Myocyte (in vitro differentiated cells): ENCODE measurements at places on chromosomes 13 and 19.
A peak's percentile ranks its signal among the peaks of the same experiment; 100 is the strongest.

DNA sequence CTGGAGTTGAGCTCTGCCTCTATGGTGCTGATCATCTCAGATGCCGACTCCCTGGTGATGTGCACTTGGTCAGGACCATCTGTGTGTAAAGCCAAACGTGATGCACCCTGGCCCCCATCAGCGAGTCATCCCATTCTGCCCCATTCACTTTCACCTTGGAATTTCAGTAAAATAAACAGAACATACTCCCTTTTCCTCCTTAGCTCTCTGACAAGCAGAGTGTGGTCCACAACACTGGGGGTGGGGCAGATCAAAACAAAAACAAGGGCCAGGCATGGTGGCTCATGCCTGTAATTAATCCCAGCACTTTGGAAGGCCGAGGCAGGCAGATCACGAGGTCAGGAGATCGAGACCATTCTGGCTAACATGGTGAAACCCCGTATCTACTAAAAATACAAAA is 12.3 kb downstream of the CEACAM20 start:
- DNase-seq = no peak

DNA sequence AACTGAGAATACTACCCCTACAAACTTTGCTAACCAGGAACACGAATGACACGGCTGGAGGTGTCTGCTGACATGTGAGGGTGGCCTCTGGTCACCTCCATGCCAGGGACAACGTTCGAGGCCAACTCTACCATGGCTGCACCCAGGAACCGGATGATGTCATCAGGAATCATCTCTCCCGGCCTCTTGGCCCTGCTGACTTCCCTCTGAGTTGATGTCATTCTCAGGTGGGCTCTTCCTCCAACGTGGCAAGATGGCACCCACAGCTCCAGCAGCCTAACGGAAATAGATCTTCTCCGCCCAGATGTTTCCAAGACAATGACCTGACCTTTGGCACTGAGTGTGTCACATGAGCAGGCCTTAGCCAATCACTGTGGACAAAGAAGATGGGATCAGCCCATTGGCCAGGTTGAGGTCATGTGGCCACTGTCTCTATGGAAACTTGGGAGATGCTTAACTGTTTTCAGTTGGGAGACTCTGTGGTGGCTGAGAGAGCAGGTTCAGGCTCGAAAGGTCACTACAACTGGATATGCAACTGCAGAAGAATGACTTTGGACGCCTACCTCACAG is 15.0 kb downstream of the MBD3L2B start:
- DNase-seq = no peak

GRCh38 chr13:22120646-22121045 is 449.8 kb downstream of the FGF9 start:
- DNase-seq = no peak

GRCh38 chr19:22604571-22605274 is 29.4 kb upstream of the ZNF492 start:
- DNase-seq = no peak

GRCh38 chr13:60335531-60335930 is 61.5 kb upstream of the TDRD3 start:
- DNase-seq = no peak

DNA sequence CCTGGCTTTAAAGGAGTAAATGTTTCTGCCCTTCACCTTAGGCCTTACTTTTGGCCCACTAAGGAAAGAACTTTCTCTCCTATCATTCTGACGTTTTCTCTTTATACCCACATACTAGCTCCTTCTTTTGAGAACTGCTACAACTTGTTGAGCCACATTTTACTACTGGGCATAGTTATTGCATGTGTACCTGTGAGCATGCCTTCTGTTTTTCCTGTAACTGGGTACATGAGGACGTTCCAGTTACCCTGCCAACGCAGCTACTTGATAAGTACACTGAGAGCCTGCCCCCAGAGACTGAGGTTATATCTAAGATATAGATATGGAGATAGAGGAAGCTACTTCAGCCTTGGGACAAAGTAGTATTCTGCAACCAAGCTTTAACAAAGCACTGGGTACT is 3.5 kb downstream of the CCDC169 start:
- DNase-seq = no peak

GRCh38 chr19:29988351-29988750 is 46.3 kb downstream of the URI1 start:
- DNase-seq = no peak

DNA sequence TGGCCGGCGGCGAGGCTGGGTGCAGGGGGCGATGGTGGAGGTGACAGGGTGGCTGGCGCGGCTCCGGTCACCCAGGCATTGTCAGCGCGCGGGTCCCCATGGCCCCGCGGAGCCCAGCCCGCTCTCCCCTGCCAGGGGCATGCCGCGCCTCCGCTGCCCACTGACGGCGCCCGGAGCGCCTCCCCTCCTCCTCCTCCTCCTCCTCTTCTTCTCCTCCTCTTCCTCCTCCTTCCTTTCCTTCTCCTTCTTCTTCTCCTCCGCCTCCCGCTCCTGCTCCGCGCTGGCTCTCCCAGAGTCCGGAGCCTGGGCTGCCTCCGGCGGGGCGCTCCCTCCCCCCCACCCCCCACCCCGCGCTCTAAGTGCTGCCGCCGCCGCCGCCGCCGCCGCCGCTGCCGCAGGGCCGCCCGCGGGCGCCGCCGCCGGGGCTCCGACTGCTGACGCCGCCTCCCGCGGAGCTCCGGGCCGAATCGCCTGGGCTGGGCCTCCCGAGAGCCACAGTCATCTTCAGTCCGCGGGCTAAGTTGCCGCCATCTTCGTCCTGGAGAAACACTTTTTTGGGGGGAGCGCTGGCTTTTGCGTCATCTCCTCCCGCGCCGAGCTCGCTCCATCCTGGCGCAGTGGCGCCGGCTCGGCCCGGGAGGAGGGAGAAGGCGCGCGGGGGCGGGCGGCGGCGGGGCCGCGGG is 348.3 kb downstream of the LIG4 start:
- DNase-seq = no peak

GRCh38 chr13:105579821-105580710 is 955.4 kb downstream of the EFNB2 start:
- no peak for DNase-seq

- no peak for DNase-seq
Measured at GRCh38 chr19:47020132-47020805, 632 bp downstream of the NPAS1 start.

GRCh38 chr19:50921426-50922316 is 10.5 kb upstream of the KLK4 start:
- peak; percentile 18 for DNase-seq

DNA sequence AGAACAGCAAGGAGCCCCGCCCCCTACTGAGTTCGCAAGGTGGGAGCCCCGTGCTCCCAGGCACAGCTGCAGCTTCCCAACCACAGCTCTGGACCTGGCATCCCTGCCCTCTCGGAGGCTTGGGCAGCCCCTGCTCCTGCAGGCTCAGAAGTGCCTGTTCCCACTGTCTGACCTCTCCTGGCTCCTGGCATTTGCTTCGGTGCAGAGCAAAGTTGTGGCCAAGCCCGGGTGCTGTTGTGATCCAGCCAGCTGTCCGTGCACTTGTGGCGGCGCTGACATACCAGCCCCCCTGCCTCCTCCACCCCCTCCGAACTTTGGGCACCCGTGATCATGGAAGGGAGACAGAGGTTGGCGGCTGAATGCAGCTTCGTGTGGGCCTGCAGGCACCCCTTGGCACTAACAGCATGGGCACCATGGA is 1386.8 kb downstream of the PCDH9 start:
- peak; percentile 38 for DNase-seq

- no peak for DNase-seq
Measured at GRCh38 chr19:2805991-2806649, 13.5 kb upstream of the ZNF554 start.

GRCh38 chr13:79909644-79910043 is 428.7 kb downstream of the NDFIP2 start:
- DNase-seq = no peak

DNA sequence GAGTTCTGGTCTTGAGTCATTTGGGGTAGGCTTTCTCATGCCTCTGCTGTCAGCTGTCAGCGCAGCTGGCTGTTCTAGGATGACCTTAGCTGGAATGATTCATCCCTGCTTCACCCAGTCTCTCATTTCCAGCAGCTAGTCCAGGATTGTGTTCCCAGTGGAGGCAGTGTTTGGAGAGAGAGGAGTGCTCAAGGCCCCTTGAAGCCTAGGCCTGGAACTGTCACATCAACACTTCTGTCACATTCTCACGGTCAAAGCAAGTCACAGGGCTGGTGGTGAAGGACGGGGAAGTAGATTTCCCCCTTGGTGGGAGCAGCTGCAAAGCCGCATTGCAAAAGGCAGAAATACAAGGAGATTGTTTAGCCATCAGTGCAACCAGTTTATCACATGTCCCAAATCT is 15.2 kb downstream of the TPT1 start:
- peak; percentile 99 for DNase-seq

DNA sequence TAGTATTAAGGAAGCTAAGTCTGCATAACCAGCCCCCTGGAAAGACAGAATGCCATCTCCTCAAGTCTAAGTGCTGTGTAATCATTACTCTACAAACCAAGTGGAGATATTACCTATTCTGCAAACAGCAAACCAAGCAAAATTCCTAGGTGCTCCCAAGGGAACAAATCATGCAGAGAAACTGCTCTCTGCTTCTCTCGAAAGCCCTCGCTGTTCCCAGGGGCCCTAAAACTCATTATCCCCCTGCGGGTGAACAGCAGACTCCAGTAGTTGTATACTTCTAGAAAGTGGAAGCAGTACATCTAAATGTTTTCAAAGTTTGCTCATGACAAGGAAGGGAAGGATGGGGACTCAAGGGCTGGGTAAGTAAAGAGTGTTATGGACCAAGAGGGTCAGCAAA is 3.2 kb downstream of the DLEU7 start:
- no peak for DNase-seq

DNA sequence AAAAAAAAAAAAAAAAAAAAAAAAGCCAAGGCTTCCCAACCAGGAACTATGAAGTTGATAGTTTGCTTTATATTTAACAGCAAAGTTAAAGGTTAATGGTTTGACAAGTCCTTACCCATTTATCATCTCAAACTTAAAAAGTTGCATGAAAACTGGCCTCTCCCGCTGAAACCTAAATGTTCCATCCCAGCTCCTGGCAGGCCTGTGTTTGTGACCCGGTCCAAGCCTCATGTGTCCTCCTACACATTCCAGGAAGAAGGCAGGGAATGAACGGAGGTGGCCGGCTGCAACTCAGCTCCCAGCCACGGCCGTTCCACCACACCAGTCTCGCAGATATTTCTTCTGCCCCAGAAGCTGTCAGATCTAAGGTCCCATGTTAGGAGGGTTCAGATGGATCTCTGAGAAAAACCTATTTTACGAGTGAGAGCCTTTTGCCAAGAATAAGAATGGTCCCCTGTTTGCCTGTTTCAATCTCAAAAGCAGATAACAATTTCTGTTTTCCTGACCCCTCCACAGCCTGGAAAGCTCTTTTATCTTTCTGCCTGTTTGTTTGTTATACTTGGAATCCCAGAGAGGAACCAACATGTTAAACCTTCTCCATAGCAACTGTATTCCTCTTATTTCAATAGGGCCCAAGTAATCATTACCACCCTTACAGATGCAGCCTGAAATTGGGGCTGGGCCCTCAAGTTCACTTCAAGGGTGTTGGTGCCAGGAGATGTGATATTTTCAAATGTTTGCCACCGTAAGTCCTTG is 56.5 kb downstream of the KCTD12 start:
- no peak for DNase-seq

DNA sequence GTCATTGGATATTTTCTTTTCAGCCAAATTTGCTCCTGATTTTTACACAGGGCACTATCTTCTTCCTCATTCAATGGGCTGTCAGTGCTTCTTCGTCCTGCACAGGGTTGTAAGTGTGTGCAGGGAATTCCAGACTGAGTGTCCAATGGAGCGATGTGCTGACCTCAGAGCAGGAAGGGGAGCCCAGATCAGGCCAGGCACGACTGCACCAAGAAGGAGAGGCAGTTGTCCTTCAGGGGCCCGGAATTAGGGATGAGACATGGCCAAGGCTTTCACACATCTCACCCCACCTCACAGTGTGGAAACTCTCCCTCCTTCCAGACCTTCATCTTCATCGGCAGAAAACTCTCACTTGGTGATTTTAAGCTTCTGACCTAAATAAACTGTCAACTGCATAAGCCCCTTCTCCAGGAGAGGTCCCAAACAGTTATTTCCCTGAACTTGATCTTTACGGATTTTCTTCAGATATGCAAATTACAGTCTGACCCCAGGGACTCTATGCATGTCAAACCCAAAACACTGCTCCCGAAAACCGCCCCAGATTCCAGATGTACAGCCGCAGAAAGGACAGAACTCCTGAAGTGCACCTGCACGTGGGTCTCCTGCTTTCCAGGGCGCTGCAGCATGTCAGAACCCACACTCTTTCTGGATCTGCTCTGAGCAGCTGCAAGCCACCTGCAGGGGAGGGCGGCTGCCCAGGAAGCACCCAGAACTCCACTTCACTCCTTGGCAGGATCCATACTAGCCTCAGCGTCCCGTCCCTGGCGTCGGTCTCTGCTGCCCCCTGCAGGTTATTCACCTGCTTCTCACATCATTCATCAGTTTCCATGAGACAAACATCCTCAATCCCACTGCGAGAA is 625 bp upstream of the ZNF20 start:
- peak; percentile 87 for DNase-seq

GRCh38 chr19:35733180-35734125 is 8.8 kb downstream of the IGFLR1 start:
- no peak for DNase-seq

DNA sequence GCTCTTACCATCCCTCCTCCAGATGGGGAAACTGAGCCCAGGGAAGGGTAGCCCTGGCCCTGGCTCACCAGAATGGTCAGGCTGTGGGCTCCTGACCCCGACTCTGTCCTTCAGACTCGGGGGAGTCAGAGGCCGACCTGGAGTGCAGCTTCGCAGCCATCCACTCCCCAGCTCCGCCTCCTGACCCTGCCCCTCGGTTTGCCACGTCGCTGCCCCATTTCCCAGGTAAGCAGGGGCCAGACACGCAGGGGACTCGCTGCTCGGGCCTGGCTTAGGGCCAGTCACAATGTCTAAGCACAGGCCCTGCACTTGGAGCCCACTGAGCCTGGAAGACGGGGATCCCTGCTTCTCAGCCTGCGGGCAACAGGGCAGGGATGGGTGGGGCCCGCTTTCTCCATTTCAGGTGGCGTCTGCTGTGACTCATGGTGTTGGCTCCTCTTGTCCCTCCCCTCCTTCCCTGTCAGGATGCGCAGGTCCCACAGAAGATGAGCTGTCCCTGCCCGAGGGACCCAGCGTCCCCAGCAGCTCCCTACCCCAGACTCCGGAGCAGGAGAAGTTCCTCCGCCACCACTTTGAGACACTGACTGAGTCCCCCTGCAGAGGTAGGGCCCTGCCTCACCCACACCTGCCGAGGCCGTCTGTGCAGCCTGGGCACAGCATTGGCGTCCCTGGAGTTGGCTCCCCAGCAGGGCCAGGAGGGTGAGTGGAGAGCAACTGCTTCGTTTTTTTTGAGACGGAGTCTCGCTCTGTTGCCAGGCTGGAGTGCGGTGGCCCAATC is 9.2 kb upstream of the OVOL3 start:
- DNase-seq = no peak

- no peak for DNase-seq
Measured at GRCh38 chr13:113889467-113889866, 25.6 kb upstream of the GAS6 start.

GRCh38 chr19:50949861-50950260 is 3.0 kb downstream of the KLK5 start:
- no peak for DNase-seq

GRCh38 chr13:114229506-114229905 is 5.2 kb upstream of the CDC16 start:
- DNase-seq = no peak

- DNase-seq = no peak
Measured at GRCh38 chr13:32036126-32036695, 4.6 kb downstream of the FRY start.

GRCh38 chr13:98445340-98446233 is 131.3 kb downstream of the STK24 start:
- DNase-seq = peak; percentile 63
